ENCODE measurements at places on chromosomes 4 and X.

DNA sequence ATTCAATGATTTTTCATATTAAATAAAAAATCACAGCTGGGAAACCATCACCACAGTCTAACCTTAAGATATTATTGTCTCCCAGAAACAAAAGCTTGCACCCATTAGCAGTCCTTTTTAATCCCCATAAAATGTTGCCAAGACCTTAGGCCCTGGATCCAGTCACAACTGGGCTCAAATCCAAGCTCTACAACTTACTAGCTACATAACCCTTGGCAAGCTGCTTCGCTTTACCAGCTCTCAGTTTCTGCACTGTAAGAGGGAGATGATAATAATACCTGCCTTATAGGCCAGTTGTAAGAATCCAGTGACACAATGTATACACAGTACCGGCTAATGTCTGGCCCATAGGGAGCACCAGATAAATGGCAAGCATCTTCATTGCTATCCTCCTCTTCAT is 400.9 kb upstream of the FGF13 start:
- DNase-seq: peak; percentile 49

DNA sequence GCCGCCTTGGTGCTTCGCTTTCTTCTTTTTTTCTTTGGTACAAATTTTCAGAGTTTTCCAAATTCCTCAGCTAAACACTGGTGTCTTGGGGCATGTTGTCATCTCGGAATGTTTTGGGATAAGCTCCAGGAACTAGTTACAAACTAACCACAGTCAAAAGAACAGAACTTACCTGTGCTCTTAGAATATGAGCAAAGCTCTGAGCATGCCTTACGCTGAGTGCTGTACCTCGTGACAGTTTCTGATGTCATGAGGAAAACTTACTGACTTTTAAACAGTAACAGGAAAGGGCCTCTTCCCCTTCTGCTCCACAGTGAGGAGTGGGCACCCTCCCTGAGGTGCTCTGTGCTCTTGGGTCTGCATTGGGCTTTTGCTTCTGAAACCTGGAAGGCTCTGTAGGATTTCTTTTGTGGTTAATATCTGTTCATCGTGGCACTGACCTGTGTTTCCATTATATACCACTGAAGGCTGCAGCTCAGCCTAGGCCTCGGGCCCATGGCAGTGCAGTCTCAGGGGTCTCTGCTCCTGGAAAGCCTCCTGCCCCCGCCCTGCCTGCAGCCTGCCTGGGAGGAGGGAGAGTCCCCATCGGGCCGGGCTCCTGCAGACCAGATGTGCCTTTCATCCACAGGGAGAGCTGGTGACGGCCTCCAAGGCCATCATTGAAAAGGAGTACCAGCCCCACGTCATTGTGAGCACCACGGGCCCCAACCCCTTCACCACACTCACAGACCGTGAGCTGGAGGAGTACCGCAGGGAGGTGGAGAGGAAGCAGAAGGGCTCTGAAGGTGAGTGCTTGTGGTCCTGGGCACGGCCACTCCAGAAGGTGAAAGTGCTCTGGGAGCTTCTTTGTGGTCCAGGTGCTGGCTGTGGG is 48.7 kb downstream of the NOP14 start:
- no peak for DNase-seq

- no peak for DNase-seq
Measured at GRCh38 chr4:73036123-73036522, 33.4 kb downstream of the COX18 start.

DNA sequence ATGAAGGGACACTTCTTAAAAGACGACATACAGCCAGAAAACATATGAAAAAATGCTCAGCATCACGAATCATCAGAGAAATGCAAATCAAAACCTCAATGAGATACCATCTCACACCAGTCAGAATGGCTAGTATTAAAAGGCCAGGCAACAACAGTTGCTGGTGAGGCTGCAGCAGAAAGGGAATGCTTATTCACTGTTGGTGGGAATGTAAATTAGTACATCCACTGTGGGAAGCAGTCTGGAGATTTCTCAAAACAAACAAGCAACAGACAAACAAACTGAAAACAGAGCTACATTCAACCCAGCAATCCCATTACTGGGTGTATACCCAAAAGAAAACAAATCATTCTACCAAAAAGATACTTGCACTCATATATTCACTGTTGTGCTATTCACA is 197.9 kb downstream of the EVC2 start:
- DNase-seq: no peak

DNA sequence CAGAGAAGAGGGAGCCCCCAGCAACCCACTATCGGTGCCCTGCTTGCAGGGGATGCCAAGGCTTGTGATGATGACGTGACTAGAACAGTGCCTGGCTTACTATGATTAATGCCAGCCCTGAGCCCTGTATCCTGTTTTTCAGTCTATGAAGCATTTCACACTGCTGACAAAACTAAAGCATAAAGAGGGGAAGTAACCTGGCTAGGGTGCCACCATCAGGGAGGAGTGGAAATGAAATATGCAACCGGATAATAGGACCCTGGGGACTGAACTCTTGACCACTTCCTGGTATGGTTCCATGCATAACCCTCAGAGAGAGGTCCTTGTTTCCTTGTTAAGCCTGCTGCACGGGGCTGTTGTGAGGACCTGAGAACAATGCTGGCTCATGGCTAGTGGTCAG is 50.3 kb downstream of the MED28 start:
- peak; percentile 19 for DNase-seq

GRCh38 chrX:12981880-12982279 is 7.0 kb downstream of the TMSB4X start:
- no peak for DNase-seq

GRCh38 chr4:128768373-128768996 is 41.0 kb upstream of the JADE1 start:
- DNase-seq: no peak

Data from renal cortical epithelial cell (primary cell).